ENCODE measurements at places on chromosomes 6 and 20.

GRCh38 chr6:90144396-90144795, 152.2 kb downstream of the BACH2 start:
- peaks cover 2% of the 10 kb centered on the region for H3K4me1 ChIP-seq
- H3K36me3 ChIP-seq, result no peaks in the 10 kb centered on the region
- no peaks in the 10 kb centered on the region for H3K27me3 ChIP-seq
- H3K4me3 ChIP-seq, result no peak overlapping the region
- DNase-seq, result no peak

DNA sequence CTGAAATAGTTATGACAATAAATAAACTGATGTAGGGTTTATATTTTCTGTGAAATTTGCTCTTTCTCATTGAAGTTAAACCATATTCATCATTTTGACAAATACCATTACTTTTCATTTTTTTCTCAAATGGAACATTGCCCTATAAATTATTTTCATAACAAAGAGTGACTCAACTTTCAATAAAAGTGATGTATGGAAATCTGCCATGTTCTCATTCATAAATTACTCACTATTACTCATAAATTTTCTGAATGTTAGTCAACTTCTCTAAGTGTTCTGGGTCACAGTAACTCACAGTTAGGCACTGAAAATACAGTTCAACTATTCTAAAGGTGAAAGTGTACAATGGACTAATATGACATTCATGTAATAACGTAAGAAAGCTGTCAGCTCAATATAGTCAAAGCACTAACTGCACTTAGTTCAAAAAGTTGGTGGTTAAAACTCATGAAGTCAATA, 19.0 kb upstream of the STX11 start:
- H3K4me3 ChIP-seq, result no peak overlapping the region
- H3K36me3 ChIP-seq, result no peaks in the 10 kb centered on the region
- no peaks in the 10 kb centered on the region for H3K4me1 ChIP-seq
- no peak for DNase-seq
- no peaks in the 10 kb centered on the region for H3K27me3 ChIP-seq

DNA sequence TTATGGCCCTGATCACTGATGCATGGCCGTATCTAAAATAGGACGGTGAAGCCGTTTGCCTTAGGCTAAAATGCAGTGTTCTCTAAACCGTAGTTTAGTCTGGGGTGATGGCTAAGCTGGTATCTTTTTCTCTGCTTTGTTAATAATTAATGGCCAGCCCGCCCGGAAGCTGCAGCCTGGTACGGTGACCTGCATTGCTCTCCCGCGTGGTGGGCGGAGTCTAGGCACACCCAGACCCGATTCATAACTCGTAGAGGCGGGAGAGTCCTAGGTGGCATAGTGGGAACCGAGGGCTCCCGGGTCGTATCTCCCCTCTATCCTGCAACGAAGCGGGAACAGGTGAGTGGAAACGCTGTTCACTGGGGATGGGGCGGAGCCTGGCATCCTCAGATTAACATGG, 5.5 kb downstream of the CDH4 start:
- no peaks in the 10 kb centered on the region for H3K27me3 ChIP-seq
- H3K4me1 ChIP-seq, result peaks cover 3% of the 10 kb centered on the region
- H3K36me3 ChIP-seq, result no peaks in the 10 kb centered on the region
- H3K4me3 ChIP-seq, result no peak overlapping the region

- H3K27me3 ChIP-seq, result no peaks in the 10 kb centered on the region
- no peaks in the 10 kb centered on the region for H3K4me1 ChIP-seq
- H3K27ac ChIP-seq, result no peak overlapping the region
- DNase-seq, result no peak
- H3K4me3 ChIP-seq, result no peak overlapping the region
These were observed 134.4 kb upstream of the ASCC3 start for GRCh38 chr6:101015541-101015940.

GRCh38 chr20:56954797-56955196, 311.6 kb downstream of the BMP7 start:
- H3K27me3 ChIP-seq, result no peaks in the 10 kb centered on the region
- no peaks in the 10 kb centered on the region for H3K4me1 ChIP-seq
- H3K4me3 ChIP-seq, result no peak overlapping the region

- H3K4me1 ChIP-seq, result no peaks in the 10 kb centered on the region
- no peaks in the 10 kb centered on the region for H3K27me3 ChIP-seq
- H3K4me3 ChIP-seq, result no peak overlapping the region
- no peaks in the 10 kb centered on the region for H3K36me3 ChIP-seq
- no peak for DNase-seq
These were observed 25.6 kb upstream of the NKX2-2 start for GRCh38 chr20:21539512-21539911.

DNA sequence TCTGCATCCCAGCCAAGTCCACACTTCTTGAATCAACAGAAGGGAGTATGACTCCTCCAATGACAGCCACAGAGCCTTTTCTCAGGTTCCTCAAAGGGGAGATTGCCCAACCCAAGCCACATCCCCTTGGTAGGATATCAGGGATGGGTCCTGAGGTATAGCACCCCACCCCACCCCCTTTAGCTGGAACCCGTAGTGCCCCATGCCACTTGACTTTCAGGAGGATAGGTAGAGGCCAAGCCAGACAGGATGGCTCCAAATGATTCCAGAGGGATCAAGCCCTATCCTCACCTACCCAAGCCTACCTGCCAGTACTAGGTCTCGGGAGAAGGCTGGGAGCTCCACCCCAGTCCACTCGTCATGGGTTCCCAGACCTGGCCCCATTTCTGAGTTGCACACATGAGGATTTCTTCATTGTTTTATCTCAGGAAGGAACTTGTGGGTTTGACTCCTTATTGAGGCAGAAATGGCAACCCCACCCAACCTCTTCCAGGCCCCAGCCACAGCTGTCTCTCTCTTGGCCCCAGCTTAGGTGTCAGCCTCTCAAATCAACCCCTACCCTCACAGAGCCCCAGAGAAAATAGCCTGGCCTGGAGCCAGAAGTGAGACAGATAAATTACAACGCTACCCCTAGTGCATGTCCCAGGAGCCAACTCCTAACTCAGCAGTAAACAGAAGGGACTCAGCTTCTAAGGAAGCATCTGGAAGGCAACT, 3.6 kb downstream of the CCND3 start:
- no peaks in the 10 kb centered on the region for H3K36me3 ChIP-seq
- peak overlapping the region; percentile 9 for H3K27ac ChIP-seq
- peaks cover 10% of the 10 kb centered on the region for H3K4me1 ChIP-seq
- H3K27me3 ChIP-seq, result no peaks in the 10 kb centered on the region
- no peak overlapping the region for H3K4me3 ChIP-seq

DNA sequence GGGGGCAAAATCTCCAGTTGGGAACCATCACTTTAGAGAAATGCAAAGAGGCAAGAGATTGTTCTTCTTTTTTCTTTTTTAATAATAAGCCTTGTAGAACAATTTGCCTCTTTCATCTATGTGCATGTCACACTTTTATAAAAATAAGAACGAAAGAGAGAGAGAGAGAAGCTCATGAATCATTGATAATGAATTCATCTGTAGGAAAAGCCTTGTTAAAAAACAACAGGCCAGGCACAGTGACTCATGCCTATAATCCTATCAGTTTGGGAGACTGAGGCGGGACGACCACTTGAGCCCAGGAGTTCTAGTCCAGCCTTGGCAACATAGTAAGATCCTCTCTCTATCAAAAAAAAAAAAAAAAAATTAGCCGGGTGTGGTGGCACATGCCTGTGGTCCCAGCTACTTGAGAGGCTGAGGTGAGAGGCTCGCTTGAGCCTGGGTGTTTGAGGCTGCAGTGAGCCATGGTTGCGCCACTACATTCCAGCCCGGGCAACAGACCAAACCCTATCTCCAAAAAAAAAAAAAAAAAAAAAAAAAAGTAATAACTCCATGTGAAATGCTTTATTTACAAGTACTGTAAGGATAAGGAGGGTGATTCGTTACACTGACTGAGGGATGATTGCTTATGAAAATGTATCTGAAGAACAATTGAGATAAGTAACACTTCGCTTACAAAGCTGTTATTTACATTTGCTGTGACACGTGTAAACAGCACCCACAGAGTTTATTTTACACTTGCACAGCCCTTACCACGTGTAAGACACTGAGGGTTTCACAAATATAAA, 6.0 kb downstream of the CCN5 start:
- DNase-seq, result peak; percentile 81
- no peak overlapping the region for H3K4me3 ChIP-seq
- H3K27ac ChIP-seq, result peak overlapping the region; percentile 41
- no peaks in the 10 kb centered on the region for H3K27me3 ChIP-seq
- no peaks in the 10 kb centered on the region for H3K36me3 ChIP-seq

- no peak overlapping the region for H3K27ac ChIP-seq
These were observed 5.5 kb downstream of the HNF4A start for GRCh38 chr20:44361021-44361420.

DNA sequence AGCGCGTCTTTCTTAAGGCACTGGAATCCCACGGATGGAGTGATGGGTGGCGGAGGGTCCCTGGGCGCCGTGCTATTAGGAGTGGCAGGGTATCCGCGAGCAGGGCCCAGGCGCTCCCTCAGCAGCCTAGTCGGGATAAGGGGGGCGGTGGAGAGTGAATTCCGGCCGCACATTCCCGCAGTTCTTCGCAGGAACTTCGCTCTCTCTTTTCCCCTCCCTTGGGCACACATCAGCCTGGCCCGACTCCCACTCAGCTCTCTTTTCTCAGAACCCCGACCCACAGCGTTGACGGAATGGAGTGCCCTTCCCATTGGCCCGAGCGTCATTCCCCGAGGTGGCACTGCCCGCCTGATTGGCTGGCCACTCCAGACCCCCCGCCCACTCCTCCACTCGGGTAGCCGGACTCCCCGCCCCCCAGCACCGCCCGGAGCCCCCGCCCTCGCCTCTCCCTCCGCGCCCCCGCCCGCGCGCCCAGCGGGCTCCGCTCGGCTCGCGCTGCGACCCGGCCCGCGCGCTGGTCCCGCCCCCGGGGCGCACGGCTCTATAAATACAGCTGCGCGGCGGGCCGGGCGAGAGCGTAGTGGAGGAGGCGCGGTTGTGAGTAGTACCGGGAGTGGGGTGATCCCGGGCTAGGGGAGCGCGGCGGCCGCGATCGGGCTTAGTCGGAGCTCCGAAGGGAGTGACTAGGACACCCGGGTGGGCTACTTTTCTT, at the start of gene ID4:
Gene ID4 (plus strand): TSS at position 572 of the 712 bp plus-strand sequence. CDS start 385 bp downstream, outside the sequence.
- H3K4me3 ChIP-seq, result peak within 1 kb of the TSS; percentile 91
- no peaks in the 10 kb centered on the region for H3K27me3 ChIP-seq
- H3K27ac ChIP-seq, result peak within 1 kb of the TSS; percentile 88
- peak; percentile 96 for DNase-seq
- no peaks in the 10 kb centered on the region for H3K36me3 ChIP-seq
- no peaks in the 10 kb centered on the region for H3K4me1 ChIP-seq

DNA sequence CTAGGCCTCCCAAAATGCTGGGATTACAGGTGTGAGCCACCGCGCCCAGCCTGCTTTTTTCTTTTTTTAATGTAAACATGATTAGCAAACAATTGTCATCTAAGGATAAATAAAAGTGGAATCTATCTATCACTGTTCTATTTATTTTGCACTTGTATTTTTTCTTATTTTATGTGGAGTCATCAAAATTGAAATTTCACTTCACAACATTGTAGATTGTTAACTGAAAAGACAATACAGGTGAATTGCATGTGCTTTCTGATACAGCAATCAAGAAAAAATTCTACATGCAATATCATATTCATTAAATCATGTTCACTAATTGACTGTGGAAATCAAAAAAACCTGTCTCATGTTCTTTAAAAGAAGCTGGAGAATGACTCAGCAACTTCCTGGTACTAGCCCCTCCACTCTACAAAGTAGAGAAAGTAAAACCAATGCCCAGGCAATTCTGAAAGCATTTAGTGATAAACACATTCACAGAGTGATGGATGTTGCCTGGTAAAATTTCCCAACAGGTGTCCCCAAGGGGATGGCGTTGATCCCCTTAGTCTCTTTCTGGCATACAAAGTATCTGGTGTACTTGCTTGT, 10.7 kb upstream of the RFX6 start:
- DNase-seq, result no peak
- no peak overlapping the region for H3K4me3 ChIP-seq
- no peaks in the 10 kb centered on the region for H3K36me3 ChIP-seq

Data from ovary (tissue), 10 donors.